ENCODE measurements at places on chromosomes 6 and 20. TPM values are rescaled to one million over a fixed set of nuclear protein-coding genes. Genes with fewer than 3 reads are reported as not detected.

The CDH22 gene
- total RNA-seq = not detected

DNA sequence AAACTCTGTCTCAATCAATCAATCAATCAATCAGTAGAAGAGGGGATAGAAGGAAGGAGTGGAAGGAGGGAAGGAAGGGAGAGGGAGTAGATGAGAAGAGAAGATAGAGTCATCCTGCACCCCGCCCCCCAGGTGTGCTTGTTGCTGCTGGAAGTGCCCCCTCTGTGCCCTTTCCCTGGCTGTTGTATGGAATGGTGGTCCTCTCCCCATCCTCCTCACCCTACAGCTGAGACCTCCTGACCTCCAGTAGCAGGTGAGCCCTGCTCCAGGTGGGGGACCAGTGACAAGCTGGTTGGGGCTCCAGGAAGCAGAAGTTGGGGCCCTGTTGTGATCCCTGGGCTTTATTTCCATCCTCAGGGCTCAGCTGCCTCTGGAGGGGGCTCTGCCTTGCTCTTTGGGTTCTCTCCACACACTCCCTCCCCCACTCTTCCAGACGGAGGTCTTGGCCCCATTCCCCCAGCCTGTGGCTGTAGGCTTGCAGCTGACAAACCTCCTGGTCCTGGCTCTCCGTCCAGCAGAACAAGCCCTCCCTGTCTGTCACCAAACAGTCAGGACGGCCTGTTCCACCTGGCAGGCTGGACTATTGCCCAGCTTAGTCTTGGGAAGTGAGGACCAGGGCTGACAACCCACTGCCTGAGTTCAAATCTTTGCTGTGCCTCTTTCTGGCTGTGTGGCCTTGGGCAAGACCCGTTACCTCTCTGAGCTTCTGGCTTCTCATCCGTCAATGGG lies 26.0 kb upstream of the SCRT2 start:
- no peak overlapping the region for H3K4me3 ChIP-seq
- no peaks in the 10 kb centered on the region for H3K36me3 ChIP-seq
- H3K27me3 ChIP-seq = peaks cover 3% of the 10 kb centered on the region
- H3K4me1 ChIP-seq = no peaks in the 10 kb centered on the region

DNA sequence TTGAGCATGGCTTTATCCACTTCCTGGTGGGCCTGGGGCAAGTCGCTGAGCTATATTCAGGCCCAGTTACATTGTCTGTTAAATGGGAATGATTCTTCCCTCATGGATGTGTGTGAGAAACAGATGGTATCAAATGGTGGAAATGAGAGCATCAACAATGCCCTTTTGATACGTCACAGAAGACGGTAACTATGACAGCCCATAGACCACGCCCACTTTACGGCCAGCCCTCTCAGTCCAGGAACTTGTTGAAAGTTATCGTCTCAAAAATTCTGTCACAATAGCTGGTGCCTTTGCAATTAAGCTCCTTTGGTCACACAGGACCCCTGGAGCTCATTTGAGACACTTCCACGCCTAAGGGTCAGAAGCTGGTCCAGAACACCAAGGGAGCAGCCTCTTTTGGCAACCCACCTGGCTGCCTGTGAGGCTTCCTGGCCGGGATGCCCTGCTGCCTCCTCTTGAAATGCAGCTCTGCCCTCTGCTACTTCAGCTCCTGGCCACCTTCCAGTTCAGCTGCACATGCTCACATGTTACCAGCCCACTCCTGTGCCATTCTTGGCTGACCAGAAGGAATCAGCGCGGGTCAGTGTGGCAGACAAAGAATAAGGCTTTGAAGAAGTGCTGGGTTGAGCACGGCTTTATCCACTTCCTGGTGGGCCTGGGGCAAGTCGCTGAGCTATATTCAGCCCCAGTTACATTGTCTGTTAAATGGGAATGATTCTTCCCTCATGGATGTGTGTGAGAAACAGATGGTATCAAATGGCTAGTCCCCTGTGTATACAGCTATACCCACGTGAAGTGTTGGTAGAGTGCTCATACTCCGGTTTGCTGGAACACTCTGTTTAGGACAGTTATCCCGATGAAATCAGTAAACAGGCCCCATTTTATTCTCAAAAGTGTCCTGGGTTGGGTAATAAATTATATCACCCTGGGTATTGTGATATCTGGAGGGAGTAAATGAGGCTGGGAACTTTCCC lies 199.2 kb upstream of the SUPT3H start:
- H3K27ac ChIP-seq = no peak overlapping the region
- H3K27me3 ChIP-seq = no peaks in the 10 kb centered on the region
- H3K36me3 ChIP-seq = peaks cover 2% of the 10 kb centered on the region
- H3K4me1 ChIP-seq = peaks cover 13% of the 10 kb centered on the region

The SKIC2 gene
- 93.2 TPM for total RNA-seq

DNA sequence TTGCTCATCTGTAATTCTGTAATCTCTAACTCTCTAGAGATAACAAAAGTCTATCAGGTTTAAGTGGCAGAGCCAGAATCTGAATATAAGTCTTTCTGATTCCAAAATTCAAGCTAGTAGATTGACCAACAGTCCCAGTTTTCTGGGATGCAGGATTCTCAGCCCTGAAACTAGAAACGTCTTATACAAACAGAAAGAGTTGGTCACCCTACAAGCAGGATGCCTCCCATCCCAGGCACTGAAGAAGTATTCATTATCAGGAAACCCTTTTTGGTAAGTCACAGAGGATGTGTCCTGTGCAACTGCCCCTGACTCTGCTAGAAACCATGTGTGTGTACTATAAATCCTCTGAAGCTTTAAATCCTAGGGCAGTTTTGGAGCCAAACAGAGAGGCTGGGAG lies 135.0 kb downstream of the CARMIL1 start:
- H3K4me3 ChIP-seq = no peak overlapping the region
- DNase-seq = no peak
- no peaks in the 10 kb centered on the region for H3K36me3 ChIP-seq
- H3K27me3 ChIP-seq = no peaks in the 10 kb centered on the region

Measured in activated CD8-positive, alpha-beta memory T cell treated with anti-CD3 and anti-CD28 coated beads, Interleukin-2, amount 10 ng/mL, durations not matched to agents 7 days and 5 days (primary cell).